CD4-positive, alpha-beta T cell (primary cell): ENCODE measurements at places on chromosomes 1 and 21.

- H3K27ac ChIP-seq = no peak overlapping the region
- H3K27me3 ChIP-seq = peaks cover 5% of the 10 kb centered on the region
- no peaks in the 10 kb centered on the region for H3K4me1 ChIP-seq
- DNase-seq = no peak
- H3K4me3 ChIP-seq = no peak overlapping the region
These were observed 99.0 kb downstream of the RRAGC start for GRCh38 chr1:38760562-38760961.

DNA sequence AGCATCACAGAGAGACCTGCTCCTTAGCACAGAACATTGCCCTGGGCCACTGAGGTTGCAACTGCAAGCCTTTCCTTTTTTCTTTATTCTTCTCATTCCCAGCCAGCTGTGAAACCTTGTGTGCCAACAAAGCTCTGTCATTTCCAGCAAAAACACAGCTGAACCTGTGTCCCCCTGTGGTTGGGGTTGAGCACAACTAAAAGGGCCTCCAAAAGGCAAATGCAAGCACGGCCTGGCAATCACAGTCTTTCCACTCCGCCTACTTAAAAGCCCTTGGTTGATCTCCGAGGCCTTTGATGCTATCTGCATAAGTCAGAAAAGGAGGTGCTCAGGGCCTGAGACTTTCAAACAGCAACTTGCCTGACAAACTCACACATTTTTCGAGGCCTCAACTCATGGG lies 32.7 kb downstream of the SUSD4 start:
- peaks cover 10% of the 10 kb centered on the region for H3K4me1 ChIP-seq
- DNase-seq = peak; percentile 37
- no peaks in the 10 kb centered on the region for H3K36me3 ChIP-seq

GRCh38 chr1:26921126-26921539 lies 410 bp upstream of the NUDC start:
- peak overlapping the region; percentile 83 for H3K27ac ChIP-seq
- DNase-seq = no peak
- peaks cover 21% of the 10 kb centered on the region for H3K36me3 ChIP-seq
- no peaks in the 10 kb centered on the region for H3K27me3 ChIP-seq
- peak overlapping the region; percentile 74 for H3K4me3 ChIP-seq

GRCh38 chr1:108079440-108080025 lies 114.6 kb upstream of the VAV3 start:
- no peak overlapping the region for H3K4me3 ChIP-seq
- DNase-seq = peak; percentile 54
- H3K4me1 ChIP-seq = peaks cover 48% of the 10 kb centered on the region
- H3K27me3 ChIP-seq = no peaks in the 10 kb centered on the region

- DNase-seq = no peak
- H3K27ac ChIP-seq = no peak overlapping the region
- no peaks in the 10 kb centered on the region for H3K27me3 ChIP-seq
These were observed 71.2 kb upstream of the CNN3 start for GRCh38 chr1:94998114-94998513.

GRCh38 chr1:5379176-5379759 lies 613.0 kb downstream of the NPHP4 start:
- H3K36me3 ChIP-seq = no peaks in the 10 kb centered on the region
- H3K27me3 ChIP-seq = no peaks in the 10 kb centered on the region
- no peak overlapping the region for H3K4me3 ChIP-seq
- H3K4me1 ChIP-seq = no peaks in the 10 kb centered on the region
- no peak overlapping the region for H3K27ac ChIP-seq

GRCh38 chr1:208425096-208425495 lies 180.9 kb upstream of the PLXNA2 start:
- no peak overlapping the region for H3K27ac ChIP-seq
- H3K4me3 ChIP-seq = no peak overlapping the region
- no peaks in the 10 kb centered on the region for H3K27me3 ChIP-seq
- H3K36me3 ChIP-seq = no peaks in the 10 kb centered on the region

DNA sequence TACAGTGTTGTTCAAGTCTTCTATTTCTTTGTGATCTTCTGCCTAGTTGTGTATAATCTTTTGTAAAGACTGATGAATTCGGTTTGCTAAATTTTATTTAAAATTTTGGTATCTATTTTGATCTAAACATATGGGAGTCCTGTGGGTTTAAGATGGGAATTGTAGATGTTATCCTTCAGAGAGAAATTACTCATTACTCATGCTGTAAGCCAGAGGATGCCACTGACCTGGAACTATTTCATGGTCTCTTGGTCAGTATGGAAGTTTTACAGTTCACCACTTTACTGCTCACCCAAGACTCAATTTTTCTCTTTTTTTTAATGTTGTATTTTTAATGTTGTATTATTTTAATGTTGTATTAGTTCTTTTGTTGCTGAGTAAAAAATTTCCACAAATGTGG lies 138.6 kb upstream of the B3GALT2 start:
- H3K4me1 ChIP-seq = no peaks in the 10 kb centered on the region
- H3K27me3 ChIP-seq = no peaks in the 10 kb centered on the region
- DNase-seq = no peak
- no peaks in the 10 kb centered on the region for H3K36me3 ChIP-seq

DNA sequence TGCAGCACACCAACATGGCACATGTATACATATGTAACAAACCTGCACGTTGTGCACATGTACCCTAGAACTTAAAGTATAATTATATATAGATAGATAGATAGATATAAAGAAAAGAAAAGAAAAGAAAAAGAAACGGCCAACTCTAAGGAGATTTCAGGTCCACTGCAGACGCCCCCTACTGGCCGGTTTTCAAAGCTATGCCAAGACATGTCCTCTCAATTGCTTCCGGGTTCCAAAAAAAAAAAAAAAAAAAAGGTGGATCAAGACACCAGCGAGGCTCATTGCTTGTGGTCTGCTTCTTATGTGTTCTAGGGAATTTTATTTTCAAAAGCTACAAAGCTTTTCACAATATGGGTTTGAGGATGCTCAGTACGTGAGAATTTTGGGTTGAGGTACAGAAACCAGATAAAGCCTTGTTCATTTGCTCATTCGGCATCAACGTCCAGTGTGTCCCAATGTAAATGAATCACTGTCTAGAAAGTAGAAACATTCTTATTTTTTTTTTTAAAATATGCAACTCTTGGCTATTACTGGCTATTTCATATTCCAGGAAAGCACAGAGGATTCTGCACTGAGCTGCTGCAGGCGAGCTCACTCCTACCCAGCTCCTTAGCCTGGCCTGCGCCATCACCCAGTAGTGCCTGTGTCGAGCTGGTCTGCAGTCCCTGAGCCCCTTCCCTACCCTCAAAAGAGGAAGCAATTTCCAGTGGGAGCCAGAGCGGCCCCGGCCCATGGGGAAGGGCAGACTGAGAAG lies 643.0 kb downstream of the KIF26B start:
- H3K4me1 ChIP-seq = no peaks in the 10 kb centered on the region
- no peak for DNase-seq
- no peak overlapping the region for H3K27ac ChIP-seq
- no peaks in the 10 kb centered on the region for H3K36me3 ChIP-seq
- no peak overlapping the region for H3K4me3 ChIP-seq
- H3K27me3 ChIP-seq = no peaks in the 10 kb centered on the region

DNA sequence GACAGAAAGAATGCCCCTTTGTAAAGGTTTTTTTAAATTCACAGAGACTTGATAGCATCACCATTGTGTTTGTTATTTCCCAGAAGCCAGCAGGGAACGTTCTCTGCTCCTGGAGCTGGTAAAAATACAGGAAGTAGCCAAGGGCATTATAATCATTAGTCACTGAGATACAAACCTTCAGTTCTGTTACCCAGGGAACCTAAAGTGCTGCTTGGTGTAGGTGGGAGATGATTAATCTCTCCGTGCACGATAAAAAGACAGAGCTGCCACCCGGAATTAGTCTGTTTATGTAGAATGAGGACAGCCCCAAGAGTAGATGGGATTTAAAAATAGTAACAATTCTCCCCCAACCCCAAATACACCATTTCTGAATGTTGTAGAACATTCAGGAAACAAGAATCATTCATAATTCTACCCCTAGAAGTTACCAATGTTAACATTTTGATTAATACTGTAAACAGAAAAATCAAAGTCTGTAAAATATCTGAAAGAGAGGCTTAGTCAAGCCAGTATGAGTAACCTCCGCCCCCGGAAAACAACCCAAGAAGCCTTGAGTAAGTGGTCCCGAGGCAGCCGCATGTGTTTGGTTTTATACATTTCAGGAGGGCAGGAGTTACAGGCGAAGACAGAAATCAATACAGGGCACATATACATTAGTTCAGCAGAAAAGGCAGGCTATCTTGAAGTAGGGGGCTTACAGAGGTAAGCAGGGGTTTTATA lies 45.3 kb upstream of the CTBS start:
- peaks cover 8% of the 10 kb centered on the region for H3K4me1 ChIP-seq
- no peaks in the 10 kb centered on the region for H3K36me3 ChIP-seq
- peak; percentile 26 for DNase-seq
- no peaks in the 10 kb centered on the region for H3K27me3 ChIP-seq
- no peak overlapping the region for H3K27ac ChIP-seq

GRCh38 chr1:9751971-9752370 lies 71.8 kb downstream of the CLSTN1 start:
- no peak for DNase-seq
- H3K27ac ChIP-seq = no peak overlapping the region
- H3K36me3 ChIP-seq = peaks cover 48% of the 10 kb centered on the region
- H3K4me1 ChIP-seq = no peaks in the 10 kb centered on the region
- H3K27me3 ChIP-seq = no peaks in the 10 kb centered on the region

DNA sequence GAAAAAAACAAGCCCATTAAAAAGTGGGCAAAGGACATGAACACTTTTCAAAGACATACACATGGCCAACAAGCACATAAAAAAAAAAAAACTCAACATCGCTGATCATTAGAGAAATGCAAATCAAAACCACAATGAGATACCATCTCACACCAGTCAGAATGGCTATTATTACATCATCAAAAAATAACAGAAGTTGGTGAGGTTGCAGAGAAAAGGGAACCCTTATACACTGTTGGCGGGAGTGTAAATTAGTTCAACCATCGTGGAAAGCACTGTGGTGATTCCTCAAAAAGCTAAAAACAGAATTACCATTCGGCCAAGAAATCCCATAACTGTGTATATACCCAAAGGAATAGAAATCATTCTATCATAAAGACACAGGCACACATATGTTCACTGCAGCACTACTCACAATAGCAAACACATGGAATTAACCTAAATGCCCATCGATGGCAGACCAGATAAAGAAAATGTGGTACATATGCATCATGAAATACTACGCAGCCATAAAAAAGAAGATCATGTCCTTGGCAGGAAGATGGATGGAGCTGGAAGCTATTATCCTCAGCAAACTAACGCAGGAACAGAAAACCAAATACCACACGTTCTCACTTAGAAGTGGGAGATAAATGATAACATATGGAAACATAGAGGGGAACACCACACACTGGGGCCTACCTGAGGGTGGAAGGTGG lies 70.1 kb downstream of the INTS7 start:
- no peaks in the 10 kb centered on the region for H3K27me3 ChIP-seq
- peaks cover 21% of the 10 kb centered on the region for H3K36me3 ChIP-seq
- H3K27ac ChIP-seq = no peak overlapping the region
- no peak overlapping the region for H3K4me3 ChIP-seq
- DNase-seq = no peak

GRCh38 chr1:151711044-151711800 lies 5.4 kb downstream of the CELF3 start:
- no peaks in the 10 kb centered on the region for H3K36me3 ChIP-seq
- H3K27ac ChIP-seq = no peak overlapping the region
- H3K4me3 ChIP-seq = no peak overlapping the region
- H3K27me3 ChIP-seq = peaks cover 17% of the 10 kb centered on the region
- peaks cover 2% of the 10 kb centered on the region for H3K4me1 ChIP-seq
- no peak for DNase-seq
